ENCODE measurements at places on chromosomes 6 and 20. TPM values are rescaled to one million over a fixed set of nuclear protein-coding genes. Genes with fewer than 3 reads are reported as not detected.

DNA sequence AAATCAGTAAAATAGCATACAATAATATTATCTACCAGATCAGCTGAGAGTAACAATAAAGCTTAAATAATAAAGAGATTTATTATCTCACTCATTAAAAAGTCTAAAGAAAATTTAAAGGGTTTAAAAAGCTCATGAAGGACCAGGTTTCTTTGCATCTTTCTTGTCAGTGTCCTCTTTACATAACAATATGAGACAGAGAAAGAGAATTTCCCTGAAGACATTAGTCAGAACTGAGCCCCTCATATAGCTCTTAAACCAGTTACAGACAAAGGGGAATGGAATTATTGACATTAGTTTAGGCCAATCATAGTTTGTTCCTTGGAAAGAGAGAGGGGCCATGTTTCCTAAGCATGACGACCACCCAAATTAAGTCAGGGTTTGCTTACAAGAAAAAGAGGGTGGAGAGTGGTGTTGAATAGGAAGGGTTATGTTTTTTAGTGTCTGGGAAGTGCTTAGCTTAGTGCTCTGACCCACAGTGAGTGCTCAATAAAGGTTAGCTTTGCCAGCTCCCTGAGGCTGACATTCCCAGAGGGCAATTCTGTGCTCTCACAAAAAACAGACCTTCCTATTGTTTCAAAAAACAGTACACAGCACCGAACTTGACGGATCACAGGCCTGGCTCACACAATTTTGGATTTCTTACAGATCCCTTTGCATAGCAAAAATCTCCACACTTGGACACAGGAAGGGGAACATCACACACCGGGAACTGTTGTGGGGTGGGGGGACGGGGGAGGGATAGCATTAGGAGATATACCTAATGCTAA is 3.6 kb upstream of the PLCB1 start:
- H3K36me3 ChIP-seq = no peaks in the 10 kb centered on the region
- no peak overlapping the region for H3K4me3 ChIP-seq
- H3K4me1 ChIP-seq = no peaks in the 10 kb centered on the region
- H3K27me3 ChIP-seq = no peaks in the 10 kb centered on the region
- no peak for DNase-seq

DNA sequence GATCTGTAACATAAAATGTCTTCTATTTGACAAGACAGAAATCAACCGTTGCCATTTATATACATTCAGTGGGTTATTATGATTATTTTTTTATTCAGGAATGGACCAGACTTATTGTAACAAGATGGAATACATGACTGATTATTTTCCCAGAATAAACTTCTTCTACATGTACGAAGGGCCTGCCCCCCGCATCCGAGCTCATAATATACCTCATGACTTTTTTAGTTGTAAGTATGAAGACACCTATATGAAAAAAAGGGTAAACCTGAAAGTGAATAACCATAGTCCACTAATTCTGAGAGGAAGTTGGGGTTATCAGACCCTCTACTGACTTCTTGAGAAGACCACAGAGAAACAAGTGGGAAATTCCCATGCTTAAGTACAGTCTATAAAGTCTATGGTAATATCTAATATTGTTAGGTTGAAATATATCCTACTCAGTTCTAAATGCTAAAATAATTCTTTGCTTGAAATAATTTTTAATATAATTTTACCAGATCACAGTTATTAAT is 15.9 kb downstream of the OR2A4 start:
- no peaks in the 10 kb centered on the region for H3K4me1 ChIP-seq
- no peaks in the 10 kb centered on the region for H3K27me3 ChIP-seq
- no peak overlapping the region for H3K27ac ChIP-seq
- no peak for DNase-seq
- H3K4me3 ChIP-seq = no peak overlapping the region

DNA sequence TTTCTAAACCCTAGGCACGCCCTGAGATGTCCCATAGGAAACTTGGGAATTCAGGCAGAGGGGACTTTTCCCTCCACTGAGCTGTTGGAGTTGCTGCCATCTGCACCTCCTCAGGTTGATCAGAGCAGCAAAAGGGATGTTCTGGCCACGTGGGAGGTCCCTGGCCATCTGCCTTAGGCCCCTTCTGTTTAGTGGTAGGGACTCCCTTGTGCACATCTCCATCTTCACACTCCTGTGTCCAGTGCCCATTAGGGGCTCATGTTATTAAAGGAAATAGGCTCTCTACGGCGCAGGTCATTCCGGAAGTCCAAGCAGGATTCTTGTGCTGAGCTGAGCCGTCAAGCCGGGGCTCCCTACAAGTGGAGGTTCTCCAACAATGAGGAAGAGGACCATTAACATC is 237.8 kb upstream of the RIN2 start:
- no peak overlapping the region for H3K27ac ChIP-seq
- H3K27me3 ChIP-seq = no peaks in the 10 kb centered on the region
- no peaks in the 10 kb centered on the region for H3K36me3 ChIP-seq
- H3K4me1 ChIP-seq = no peaks in the 10 kb centered on the region
- no peak overlapping the region for H3K4me3 ChIP-seq

- no peak for DNase-seq
- no peak overlapping the region for H3K4me3 ChIP-seq
- H3K27ac ChIP-seq = no peak overlapping the region
- H3K27me3 ChIP-seq = no peaks in the 10 kb centered on the region
- no peaks in the 10 kb centered on the region for H3K4me1 ChIP-seq
- no peaks in the 10 kb centered on the region for H3K36me3 ChIP-seq
These were observed 22.4 kb upstream of the SLC9A8 start for GRCh38 chr20:49790077-49790798.

The OR2B6 gene
- not detected for total RNA-seq

The HDGFL1 gene
- total RNA-seq = not detected

DNA sequence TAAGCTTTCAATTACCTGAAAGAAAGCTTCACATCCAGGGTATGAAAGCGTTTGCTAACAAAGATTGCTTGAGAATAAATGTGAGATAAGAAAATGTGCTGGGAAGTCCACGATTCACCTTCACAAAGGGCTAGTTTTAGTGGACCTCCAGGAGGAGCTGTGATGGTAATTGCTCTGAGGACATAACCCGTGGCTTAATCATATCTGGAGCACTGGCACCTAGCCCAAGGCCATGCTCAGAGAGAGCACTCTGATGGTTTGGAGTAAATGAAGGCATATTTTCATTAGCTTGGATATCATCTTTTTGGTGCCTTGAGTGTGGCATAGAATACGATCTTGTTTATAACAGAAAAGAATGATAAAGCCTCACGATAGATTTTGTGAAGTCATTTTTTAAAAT is 46.9 kb upstream of the BACH2 start:
- H3K36me3 ChIP-seq = no peaks in the 10 kb centered on the region
- H3K4me3 ChIP-seq = no peak overlapping the region
- no peak overlapping the region for H3K27ac ChIP-seq
- H3K27me3 ChIP-seq = no peaks in the 10 kb centered on the region

DNA sequence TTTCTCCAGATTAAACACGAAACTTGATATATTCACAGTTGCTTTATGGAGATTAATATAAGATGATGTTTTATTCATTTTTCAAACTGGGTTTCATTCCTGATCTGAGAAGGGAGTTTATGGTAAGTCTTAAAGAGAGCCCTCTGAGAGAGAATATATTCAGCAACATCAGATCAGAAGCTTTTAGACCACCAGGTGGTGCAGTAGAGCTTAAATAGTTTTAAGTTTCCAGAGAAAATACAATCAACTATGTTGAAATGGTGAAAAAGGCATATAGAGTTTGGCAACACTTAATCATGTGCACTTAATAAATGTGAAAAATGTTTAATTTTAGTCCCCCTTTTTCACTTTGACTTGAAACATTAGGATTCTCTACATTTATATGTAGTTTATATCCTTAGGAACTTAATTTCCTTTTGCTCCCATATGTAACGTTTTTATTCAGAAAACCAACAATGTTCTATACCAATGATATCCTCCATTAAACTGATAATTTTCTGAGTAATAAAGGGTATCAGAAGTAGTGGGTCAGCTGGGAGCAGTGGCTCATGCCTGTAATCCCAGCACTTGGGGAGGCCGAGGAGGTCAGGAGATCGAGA is 86.4 kb upstream of the CLDN20 start:
- H3K4me1 ChIP-seq = no peaks in the 10 kb centered on the region
- no peaks in the 10 kb centered on the region for H3K36me3 ChIP-seq
- H3K27me3 ChIP-seq = no peaks in the 10 kb centered on the region
- H3K4me3 ChIP-seq = no peak overlapping the region
- no peak for DNase-seq

- no peaks in the 10 kb centered on the region for H3K36me3 ChIP-seq
- DNase-seq = no peak
- H3K27me3 ChIP-seq = no peaks in the 10 kb centered on the region
- H3K27ac ChIP-seq = no peak overlapping the region
- H3K4me1 ChIP-seq = no peaks in the 10 kb centered on the region
- no peak overlapping the region for H3K4me3 ChIP-seq
These were observed 390.2 kb downstream of the LAMA2 start for GRCh38 chr6:129273161-129273560.

GRCh38 chr20:64068386-64069208 is 5.6 kb downstream of the TCEA2 start:
- DNase-seq = no peak
- H3K27me3 ChIP-seq = no peaks in the 10 kb centered on the region
- no peaks in the 10 kb centered on the region for H3K4me1 ChIP-seq
- no peak overlapping the region for H3K4me3 ChIP-seq

The BMP6 gene
- total RNA-seq = 3.5 TPM

DNA sequence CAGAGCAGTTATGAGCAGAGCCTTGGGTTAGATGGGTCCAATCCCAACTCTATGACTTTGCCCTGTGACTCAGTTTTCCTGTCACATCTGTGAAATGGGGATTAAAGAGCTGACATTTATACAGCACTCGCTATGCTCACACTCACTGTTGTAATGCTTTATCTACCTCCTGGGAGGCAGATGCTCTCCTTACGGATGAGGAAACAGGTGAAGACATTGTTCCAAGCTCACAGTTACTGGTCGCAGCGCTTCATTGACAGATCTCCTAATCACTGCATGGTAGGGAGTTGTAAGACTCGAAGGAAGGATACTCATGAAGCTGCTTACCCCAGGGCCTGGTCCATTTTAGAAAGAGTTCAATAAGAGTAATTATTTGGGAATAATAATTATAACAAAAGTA is 2.9 kb upstream of the MYLK2 start:
- H3K27ac ChIP-seq = peak overlapping the region; percentile 19
- H3K4me3 ChIP-seq = no peak overlapping the region
- no peaks in the 10 kb centered on the region for H3K27me3 ChIP-seq
- H3K36me3 ChIP-seq = no peaks in the 10 kb centered on the region
- H3K4me1 ChIP-seq = no peaks in the 10 kb centered on the region

- no peak overlapping the region for H3K4me3 ChIP-seq
- no peaks in the 10 kb centered on the region for H3K27me3 ChIP-seq
- DNase-seq = no peak
- H3K4me1 ChIP-seq = no peaks in the 10 kb centered on the region
- H3K27ac ChIP-seq = no peak overlapping the region
- H3K36me3 ChIP-seq = no peaks in the 10 kb centered on the region
These were observed 114.6 kb upstream of the TCF21 start for GRCh38 chr6:133774356-133774755.

- H3K27me3 ChIP-seq = no peaks in the 10 kb centered on the region
- no peaks in the 10 kb centered on the region for H3K36me3 ChIP-seq
- no peak for DNase-seq
These were observed 330.8 kb downstream of the BCKDHB start for GRCh38 chr6:80437221-80437620.

GRCh38 chr20:33566781-33567603 is 77.1 kb downstream of the CBFA2T2 start:
- H3K4me3 ChIP-seq = no peak overlapping the region
- H3K27me3 ChIP-seq = no peaks in the 10 kb centered on the region
- no peak for DNase-seq
- no peaks in the 10 kb centered on the region for H3K4me1 ChIP-seq

GRCh38 chr6:45611491-45611890 is 233.8 kb upstream of the SUPT3H start:
- H3K4me1 ChIP-seq = no peaks in the 10 kb centered on the region
- no peaks in the 10 kb centered on the region for H3K27me3 ChIP-seq

GRCh38 chr6:84769306-84769705 is 4.9 kb upstream of the TBX18 start:
- no peaks in the 10 kb centered on the region for H3K27me3 ChIP-seq
- no peak for DNase-seq
- no peaks in the 10 kb centered on the region for H3K4me1 ChIP-seq
- H3K36me3 ChIP-seq = no peaks in the 10 kb centered on the region
- peak overlapping the region; percentile 30 for H3K27ac ChIP-seq
- H3K4me3 ChIP-seq = no peak overlapping the region

The HLA-DQA1 gene
- 19.2 TPM for total RNA-seq

GRCh38 chr6:699319-699718 is 6.4 kb upstream of the EXOC2 start:
- no peaks in the 10 kb centered on the region for H3K36me3 ChIP-seq
- H3K4me3 ChIP-seq = no peak overlapping the region
- H3K27me3 ChIP-seq = no peaks in the 10 kb centered on the region
- H3K4me1 ChIP-seq = no peaks in the 10 kb centered on the region

The C6orf132 gene
- 20.2 TPM for total RNA-seq

DNA sequence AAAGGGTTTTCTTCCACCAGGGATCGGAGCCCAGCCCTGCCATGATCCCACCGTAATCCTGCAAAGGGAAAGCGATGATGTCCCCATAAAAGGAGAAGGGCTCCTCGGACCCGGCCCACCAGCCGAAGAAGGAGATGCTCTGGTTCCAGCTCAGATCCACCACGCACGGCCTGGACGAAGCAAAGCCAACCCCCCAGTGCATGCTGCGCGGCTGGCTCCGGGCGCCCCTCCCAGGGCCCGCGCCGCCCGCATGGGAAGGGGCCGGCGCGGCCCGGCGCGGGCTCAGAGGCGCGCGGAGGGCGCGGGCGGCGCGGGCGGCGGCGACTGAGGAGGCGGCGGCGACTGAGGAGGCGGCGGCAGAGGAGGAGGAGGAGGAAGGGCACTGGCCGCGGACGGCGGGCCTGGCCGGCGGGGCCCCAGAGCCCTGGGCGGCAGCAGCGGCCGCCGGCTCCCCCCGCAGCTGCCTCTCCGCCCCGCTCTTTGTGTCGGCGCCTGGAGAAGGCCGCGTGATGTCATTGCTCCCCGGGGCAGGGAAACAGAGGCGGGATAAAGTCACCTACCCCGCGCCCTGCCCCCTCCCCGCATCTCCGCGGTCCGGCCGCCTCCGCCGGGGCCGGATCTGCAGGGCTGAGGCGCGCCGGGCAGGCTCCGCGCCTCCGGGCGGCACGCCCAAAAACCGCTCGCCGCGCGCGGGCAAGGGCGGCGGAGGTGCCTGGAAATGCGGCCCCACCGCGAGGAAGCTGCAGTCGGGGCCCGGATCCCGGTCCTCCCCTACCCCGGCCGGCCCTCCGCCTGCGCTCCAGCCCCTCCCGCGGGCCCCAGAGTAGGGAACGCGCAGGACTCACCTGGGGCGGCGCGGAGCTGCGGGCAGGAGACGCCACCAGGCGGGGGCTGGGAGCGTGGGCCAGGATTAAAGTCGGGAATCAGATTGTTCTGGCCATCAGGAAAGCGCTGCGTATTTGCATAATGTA is at the start of gene FAXC:
FAXC (minus strand) TSS at position 504 of the 971 bp plus-strand sequence; CDS start at position 202, 302 bp downstream.
- no peaks in the 10 kb centered on the region for H3K36me3 ChIP-seq
- H3K4me1 ChIP-seq = no peaks in the 10 kb centered on the region
- peaks cover 4% of the 10 kb centered on the region for H3K27me3 ChIP-seq
- DNase-seq = no peak
- peak within 1 kb of the TSS; percentile 90 for H3K27ac ChIP-seq

DNA sequence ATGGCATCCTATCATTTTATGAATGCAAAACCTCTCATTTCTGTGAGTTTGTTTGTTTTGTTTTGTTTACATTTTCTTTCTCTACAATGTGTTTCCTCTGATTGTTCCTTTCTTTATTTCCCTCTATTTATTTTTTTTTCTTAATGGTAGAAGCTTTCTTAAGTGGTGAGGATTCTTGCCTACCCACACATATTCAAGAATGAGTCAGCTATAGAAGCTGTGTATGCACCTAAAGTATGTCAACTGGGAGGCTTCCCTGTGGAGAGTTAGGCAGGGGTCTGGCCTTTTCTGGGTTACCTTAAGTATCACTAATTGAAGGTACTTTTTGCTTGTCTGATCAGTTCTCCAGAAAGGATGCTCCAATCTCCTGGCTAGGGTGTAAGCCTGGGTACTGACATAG is 354.0 kb downstream of the ESR1 start:
- no peaks in the 10 kb centered on the region for H3K36me3 ChIP-seq
- no peak overlapping the region for H3K4me3 ChIP-seq
- no peak for DNase-seq
- H3K4me1 ChIP-seq = no peaks in the 10 kb centered on the region

Data from breast epithelium (tissue), 4 donors.